ENCODE measurements at places on chromosomes 2 and 18.

GRCh38 chr18:61883547-61883946 is 9.3 kb downstream of the RNF152 start:
- no peak for DNase-seq

GRCh38 chr2:190462181-190462580 is 54.0 kb downstream of the MFSD6 start:
- peak; percentile 40 for DNase-seq

DNA sequence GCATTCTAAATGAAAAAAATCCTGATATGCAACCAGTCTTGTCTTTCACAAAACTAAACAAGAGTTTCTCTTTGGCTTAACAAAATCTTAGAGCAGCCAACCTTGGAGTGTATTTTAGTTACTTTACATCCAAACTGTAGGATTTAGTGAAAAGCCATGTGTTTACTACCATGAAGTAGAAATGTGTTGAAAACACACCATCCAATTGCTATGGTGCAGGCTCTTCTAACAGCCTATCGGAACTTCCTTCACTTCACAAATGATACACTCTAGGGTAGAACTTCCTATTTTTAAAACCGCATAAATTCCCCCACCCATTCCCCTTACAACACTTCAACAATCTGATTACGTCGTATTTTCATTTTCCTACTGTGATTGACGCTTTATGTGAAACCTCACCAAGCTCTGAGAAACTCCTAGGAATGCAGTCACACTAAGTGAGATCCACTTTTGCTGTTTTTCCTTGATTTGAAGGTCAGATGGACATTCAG is 74.4 kb upstream of the MAP4K4 start:
- DNase-seq = peak; percentile 98

DNA sequence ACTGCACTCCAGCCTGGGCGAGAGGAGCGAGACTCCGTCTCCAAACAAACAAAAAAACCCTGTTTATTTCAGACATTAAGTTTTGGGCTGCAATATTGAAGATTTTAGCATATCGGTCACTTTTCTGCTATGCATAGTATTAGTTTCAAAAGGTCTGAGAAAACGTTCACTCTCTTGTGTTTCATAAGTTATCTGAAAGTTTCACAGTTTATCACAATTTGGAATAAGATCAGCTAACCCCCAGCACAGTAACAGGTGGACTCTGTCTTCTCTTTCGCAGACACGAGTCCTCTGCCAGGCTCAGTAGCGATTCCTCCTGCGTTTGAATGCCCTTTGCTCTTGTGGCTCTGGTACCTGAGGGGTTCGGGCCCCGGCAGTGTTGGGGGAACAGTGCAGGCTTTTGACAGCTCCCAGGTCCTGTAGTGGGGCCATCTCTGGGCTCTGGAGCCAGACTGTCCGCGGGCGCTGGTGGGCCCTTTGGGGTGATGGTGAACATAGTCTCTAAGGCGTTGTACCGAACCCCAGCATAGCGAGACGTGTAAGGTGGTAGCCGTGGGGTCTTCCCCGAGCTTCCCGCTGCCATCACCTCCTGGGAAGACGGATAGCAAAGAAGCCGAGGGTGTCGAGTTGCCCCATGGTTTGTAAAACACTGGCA is 20.4 kb downstream of the NFATC1 start:
- no peak for DNase-seq

DNA sequence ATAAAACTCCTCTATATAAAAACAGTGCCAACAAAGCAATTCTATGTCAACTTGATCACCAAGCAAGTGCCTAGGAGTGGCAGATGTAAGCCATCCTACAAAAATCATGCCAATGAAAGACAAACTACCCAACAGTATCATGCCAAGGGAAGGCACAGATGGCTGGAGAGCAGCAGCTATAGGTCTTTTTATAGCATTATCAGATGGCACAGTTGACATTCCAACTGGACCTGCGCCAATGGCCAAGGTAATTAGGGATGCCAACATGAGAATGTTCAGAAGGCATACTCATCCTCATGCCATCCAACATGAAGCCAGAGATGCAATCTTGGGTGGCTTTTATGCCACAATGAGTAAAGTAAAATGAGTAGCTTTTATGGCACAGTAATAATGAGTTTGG is 237.3 kb downstream of the OTX1 start:
- no peak for DNase-seq

GRCh38 chr18:12462242-12462641 is 54.5 kb downstream of the PRELID3A start:
- no peak for DNase-seq

DNA sequence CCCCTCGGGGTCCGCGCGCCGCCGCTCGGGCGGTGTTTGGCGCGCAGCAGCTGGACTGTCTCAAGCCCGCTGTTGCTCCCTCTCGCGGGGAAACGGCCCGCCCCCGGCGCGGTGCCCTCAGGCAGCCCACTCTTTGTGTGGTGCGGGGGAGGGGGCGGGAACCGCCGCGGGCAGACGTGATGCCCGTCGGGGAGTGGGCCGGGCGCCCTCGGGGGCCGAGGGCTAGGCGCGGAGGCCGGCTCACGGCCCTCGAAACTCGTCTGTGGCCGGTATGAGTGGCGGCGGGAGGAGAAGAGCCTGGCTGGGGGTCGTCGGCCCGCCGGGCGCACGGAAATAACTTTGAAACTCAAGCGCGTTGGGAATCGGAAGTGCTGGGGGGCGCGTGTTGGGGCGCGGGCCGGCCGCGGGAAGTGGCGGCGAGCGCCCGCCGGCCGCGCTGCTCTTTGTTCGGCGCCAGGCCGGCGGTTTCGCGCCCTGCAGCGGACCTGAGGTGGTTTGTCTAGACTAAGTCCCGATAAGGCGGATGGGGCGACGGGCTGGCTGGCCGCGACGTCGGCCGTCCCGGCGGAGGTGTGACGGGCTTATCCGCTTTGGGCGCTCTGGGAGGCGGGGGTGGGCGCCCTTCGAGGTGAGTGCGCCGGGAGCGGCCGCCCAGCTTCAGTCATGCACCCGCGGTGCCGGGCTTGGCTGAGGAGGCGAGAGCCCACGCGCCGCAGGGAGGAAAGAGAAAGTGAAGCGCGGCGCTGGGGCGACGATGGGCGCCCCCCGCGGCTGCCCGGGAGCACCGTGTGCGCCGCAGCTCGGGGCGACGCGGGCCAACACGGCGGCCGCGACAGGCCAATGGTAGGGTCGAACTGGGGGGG is 679 bp downstream of the PTMA start:
- DNase-seq = peak; percentile 44

DNA sequence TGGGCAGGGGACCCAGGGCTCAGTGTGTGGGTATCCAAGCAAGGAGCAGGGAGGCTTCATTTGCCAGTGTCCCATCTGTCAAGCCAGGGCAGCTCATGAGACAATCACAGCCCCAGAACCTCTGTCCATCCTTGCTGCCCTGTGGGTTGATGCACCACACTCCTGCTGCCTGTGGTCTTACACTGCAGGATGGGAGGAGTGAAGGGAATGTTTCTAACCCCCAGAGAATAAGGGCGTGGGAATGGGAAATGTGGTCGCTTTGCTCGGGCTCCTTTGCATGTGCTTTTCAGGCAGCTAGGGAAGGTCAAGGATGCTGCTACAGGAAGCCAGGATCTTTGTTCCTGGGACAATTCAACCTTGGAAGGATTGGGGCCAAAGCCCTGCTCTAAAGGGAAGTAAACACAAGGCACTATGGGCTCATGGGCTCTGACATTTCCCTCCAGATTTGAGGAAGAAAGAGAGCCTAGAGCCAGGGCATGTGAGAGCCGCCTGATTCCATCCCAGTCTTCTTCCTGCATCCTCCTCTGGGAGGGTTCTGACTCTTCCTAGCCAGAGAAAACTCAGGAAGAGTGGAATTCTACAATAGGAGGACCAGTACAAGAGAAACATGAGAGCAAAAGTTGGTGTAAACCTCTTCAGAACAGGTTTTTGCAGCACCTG is 18.8 kb upstream of the MAP3K20 start:
- DNase-seq = peak; percentile 36

GRCh38 chr2:222739939-222740338 is 68.5 kb downstream of the MOGAT1 start:
- peak; percentile 50 for DNase-seq

GRCh38 chr2:230905448-230906421 is 19.3 kb downstream of the GPR55 start:
- no peak for DNase-seq

DNA sequence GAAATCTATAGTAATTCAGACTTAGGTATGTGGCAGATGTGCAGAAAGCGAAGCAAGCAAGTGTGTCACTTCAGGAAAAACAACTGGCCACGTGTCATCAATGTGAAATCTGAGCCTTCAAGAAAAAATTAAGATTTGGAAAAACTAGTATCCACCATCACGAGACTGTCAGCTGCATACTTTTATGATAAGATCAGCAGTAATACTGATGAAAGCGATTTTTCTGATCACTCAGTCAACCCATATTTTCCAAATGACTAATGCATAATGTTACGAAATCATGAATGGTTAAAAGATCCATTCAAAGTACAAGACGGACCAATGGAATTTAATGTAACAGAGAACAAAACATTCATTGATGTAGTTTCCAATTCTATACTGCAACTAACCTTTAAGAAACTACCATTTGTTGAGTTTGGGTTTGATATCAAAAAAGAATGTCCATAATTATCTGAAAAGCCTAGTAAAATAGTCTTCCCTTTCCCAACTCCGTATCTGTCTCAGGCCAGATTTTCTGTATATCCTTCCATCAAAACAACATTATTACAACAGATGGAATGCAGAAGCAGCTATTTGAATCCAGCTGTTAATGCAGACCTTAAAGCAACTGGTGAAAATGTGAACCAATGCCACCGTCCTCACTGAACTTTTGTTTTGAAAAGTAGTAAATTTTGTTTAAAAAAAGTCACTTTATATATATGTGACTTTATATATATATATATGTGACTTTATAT is 17.0 kb upstream of the BCL2 start:
- no peak for DNase-seq

- no peak for DNase-seq
Observed at GRCh38 chr2:63192169-63192888, 141.7 kb downstream of the OTX1 start.

- no peak for DNase-seq
Observed at GRCh38 chr2:155485141-155485842, 786.8 kb downstream of the KCNJ3 start.

DNA sequence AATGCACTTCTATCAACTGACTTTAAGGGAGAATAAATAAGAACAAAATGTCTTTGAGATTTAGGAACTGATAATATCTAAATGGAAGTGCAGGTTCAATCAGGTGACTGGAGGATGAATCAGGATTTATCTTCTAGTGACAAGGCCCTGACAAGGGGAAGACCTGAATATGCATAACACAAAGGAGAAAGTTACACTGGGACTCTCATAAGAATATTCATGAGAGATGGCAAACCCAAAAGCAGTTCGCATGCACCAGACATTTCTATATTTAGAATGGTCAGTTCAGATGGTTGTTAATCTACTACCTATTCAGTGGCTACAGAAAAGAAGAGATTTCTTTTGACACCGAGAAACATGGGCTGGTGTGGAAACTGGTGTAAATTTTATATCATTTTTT is 1771.3 kb upstream of the LRRTM1 start:
- no peak for DNase-seq

All from inflammatory macrophage treated with lipopolysaccharide for 1 hour (primary cell).